ENCODE measurements at places on chromosomes 16 and 17.
A peak's percentile ranks its signal among the peaks of the same experiment; 100 is the strongest.

- no peak for DNase-seq
Observed at GRCh38 chr17:20010099-20010863, 1.1 kb downstream of the SPECC1 start.

- no peak for DNase-seq
Observed at GRCh38 chr17:4617090-4617489, 24.4 kb downstream of the ALOX15 start.

GRCh38 chr16:86858501-86858900 lies 280.2 kb downstream of the FOXL1 start:
- no peak for DNase-seq

- peak; percentile 56 for DNase-seq
Observed at GRCh38 chr16:56357765-56358322, 67.5 kb downstream of the AMFR start.

GRCh38 chr17:76519048-76519966 lies 18.1 kb upstream of the RHBDF2 start:
- DNase-seq, result no peak

GRCh38 chr16:88345031-88345720 lies 37.6 kb upstream of the ZNF469 start:
- DNase-seq, result no peak

- DNase-seq, result no peak
Observed at GRCh38 chr17:12928736-12929135, 89.1 kb downstream of the ELAC2 start.

GRCh38 chr17:79919164-79919585 lies 79.9 kb upstream of the CBX4 start:
- DNase-seq, result no peak

DNA sequence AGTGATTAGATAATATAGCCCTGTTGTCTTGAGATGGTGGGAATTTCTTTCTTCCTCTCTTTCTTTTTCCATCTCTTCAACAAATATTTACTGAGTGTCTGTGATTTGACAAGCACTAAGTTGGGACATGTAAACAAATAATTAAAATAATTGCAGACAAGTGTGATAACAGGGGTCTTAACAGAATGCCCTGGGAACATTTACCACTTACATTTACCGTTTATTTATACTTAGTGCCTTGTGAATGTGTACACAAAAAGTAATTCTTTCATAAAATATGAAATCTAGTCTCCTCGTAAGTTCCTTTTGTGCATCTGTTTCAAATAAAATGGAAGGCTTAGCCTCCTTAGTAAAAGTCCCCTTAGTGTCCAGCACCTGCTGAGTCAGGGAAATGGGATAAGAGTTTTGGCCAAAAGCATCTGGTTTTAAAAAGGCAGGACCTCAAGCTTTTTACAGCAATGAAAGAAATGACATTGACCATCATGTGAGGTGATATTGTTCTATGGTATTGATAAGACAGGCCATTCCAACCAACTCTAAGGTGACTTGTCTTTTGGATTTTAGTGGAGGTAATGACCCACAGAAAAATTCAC lies 188.2 kb downstream of the HS3ST3B1 start:
- DNase-seq, result no peak

DNA sequence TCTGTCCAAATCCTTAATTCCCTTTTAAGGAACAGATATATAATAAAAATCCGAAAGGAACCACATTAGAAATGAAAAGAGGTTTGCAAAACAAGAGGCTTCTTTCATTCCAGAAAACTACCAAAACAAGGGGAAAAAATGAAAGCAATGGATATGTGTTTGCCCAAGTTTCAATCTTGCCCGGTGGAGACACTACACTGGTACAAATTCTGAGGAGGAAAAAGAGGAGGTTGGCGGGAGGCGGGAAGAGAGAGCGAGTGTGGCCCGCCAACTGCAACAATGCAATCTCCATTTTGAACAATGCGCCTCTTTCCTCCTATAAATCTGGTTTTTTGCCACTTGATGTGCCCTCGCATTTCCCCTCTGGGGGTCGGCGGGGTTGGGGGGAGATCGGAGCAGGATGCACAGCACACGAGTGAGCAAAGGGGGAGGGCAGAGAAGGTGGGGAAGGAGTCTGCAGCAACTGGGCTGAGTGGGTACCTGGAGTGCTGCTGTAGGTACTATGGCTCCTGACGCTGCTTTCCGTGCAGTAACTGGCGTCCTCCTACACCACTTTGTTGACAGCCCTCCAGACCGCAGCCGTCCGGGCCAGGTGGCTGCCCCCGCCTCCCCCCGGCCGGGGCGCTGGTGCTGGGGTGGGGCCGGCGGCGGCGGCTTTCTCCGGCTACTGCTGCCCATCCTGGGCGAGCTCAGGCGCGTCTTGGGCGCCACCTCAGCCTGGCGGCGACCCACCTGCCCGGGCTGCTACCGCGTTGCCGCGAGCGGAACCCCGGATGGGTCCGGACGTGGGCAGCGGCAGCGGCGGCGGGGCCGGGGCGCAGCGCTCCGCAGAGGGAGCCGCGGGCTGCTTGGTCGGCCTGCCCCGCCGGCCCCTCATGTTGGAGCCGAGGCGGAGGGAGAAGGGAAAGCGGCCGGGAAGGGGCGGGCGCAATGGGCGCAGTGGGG lies 93.8 kb upstream of the PLEKHM1 start:
- peak; percentile 87 for DNase-seq

- peak; percentile 97 for DNase-seq
Observed at GRCh38 chr16:15672514-15673167, 22.6 kb downstream of the NDE1 start.

DNA sequence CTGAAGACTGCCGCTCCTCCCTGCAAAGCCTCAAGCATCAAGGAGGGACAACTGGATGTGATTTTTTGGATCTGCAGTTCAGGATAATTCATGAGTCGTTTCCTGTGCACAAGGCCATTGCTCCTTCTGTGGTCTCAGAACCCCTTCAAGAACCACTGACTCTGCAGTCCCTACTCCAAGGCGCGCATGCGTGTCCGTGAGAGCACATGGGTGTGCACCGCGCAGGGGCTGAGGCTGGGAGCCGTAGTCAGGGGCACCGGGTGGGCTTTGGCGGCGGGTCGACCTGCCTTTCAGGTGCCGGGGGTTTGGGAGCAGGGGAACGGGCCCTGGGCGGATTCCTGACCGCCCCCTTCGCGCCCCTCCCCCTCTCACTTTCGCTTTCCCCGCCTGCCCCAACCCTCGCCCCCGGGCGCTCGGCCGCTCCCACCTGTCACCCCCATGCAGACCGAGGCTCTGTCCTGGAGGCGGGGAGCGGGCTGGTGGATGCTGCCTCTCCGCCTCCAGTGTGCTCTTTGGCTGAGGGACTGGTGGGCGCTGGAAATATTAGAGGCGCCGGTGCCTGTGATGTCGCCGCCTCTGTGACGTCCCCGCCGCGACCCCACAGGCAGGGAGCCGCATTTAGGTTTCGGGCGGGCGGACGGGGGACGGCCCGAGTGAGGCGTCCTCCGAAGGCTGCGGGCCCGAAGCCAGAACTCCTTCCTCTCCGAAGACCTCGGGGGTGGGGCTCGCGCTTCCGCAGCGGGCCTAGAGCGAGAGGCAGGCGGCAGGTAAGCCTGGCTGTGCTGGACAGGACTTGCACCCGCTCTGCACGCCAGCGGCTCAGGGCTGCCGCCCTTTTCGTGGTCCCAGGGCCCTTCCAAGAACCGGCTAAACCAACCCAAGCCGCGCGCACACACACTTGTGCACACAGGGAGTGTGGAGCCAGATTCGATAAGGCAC lies at the start of gene SPATA32:
Gene SPATA32, minus strand, starts transcription at position 518 of the 939 bp plus-strand sequence. Its CDS starts 78 bp downstream, at position 440.
- DNase-seq, result no peak

GRCh38 chr17:44006598-44007345 lies 2.4 kb downstream of the NAGS start:
- DNase-seq, result peak; percentile 99

GRCh38 chr16:3289998-3290673 lies 6.8 kb downstream of the ZNF263 start:
- no peak for DNase-seq

DNA sequence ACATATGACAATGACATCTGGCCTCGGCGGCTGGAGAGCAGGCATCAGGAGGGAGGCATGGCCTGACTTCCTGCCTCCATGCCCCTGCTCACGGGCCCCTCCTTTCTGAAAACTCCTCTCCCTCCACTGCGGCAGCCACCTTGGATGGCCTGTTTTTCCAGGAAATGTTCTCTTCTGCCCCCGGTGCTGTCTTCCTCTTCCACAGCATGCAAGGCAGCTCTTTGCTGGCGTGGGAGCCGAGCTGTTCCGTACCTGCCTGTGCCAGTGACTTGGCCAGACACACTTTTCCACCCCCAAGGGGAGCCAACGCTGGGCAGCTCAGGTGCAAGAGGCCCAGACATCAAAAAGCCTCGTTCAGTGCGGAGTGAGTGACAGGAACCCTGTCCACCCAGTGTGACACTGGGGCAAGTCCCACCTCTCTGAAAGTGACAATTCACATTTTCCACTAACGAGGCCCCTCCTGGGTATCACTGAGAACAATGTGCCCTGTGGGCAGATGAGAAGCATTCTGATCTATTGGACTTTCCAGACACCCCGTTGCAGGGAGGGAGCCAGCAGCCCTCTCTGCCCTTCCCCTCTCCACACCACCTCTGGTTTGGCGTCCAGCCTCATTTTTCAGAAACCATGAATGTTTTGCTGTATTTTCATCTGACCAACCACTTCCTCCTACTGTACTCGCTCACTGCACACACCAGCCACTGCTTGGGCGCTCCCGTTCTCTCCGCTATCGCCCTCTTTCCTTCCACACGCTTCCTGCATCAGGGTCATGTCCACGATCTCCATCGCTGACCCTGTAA lies 31.2 kb downstream of the NSMCE1 start:
- no peak for DNase-seq

DNA sequence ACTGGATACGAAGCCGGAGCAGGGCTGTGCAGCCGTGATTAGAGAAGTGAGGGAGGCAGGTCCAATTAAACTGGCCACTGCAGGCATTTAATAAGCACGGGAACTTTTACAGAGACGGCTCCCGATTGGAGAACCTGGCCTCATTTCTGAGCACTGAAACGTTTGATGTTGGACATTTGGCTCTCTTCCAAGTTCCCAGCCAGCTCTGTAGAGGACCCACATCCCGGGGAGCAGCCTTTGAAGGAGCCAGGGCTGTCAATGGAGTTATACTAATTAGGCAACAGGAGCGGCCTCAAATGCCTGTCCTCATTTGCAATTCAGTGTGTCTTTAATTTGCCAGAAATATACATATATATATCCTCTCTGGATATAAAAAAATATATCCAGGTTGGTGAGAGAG lies 499.4 kb upstream of the C16orf82 start:
- no peak for DNase-seq

DNA sequence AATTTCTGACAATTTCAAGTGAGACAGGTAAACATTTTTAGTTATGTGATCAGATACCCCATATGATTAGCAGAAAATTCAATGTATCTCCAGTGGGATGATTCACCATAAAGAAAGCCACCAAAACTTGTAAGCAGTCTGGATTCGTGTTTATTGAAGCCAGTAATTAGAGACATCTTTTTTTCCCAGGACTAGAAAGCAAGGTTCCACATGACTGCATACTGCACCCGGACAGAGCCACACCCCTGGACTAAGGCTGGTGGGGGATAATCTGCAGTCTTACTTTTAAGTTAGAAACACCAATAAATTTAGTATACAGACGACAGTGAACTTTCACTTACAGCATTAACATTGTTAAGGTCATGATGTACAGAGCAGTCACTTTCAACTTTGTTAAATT lies 24.2 kb upstream of the CMTM4 start:
- DNase-seq, result no peak

DNA sequence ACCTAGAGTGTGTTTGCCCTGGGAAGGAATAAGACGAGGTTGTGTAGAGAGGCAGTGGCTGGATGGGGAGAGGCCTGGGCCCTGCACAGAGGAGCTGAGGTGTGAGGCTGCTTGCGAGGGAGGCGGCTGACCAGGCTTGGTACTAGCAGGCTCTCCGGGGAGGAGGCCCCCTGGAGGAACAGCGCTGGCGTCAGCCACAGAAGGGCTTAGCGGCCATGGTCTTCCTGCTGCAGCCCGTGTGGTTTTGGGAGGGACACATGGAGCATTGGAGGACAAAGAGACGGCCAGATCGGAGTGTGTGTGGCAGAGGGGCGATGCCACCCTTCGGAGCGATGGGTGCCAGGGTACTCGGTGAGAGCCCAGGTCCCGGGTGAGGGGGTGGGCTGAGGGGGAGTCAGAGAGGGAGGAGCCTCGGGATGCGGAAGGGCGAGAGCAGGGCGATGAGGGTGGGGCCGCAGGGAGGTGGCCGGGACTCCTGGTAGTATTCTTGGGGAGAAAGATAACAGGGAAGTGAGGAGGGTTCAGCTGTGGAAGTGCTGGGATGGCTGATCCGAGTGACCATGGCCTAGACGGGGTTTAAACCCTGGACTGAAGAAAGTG lies 8.3 kb downstream of the BANP start:
- DNase-seq, result no peak

- DNase-seq, result no peak
Observed at GRCh38 chr17:81401723-81402529, 6.7 kb downstream of the BAHCC1 start.

DNA sequence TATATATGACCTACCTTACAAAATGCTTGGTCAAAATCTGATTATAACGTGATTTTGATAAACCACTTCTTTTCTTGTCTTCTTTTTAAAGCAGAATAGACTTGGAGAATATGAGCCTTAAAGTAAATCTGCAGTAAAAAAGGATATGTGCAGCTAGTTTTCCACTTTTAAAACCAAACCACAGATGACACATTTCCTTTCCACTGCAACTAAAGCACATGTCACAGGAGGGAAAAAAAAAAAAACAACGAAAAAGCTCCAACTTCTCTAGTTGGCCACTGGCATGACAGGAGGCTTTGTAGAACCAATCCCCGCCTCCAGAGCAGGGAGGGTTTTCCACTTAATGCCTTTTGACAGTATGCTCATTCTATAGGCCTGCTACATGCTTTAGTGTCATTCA lies at the start of gene EVI2A:
Gene EVI2A, minus strand, starts transcription at position 142 of the 400 bp plus-strand sequence. CDS start 2,609 bp downstream, outside the sequence.
- no peak for DNase-seq

GRCh38 chr16:80158766-80159165 lies 382.0 kb upstream of the DYNLRB2 start:
- DNase-seq, result no peak

- DNase-seq, result peak; percentile 81
Observed at GRCh38 chr16:3364774-3365427, 9.2 kb downstream of the OR2C1 start.

- DNase-seq, result no peak
Observed at GRCh38 chr16:30692396-30693064, 6.4 kb upstream of the SRCAP start.

DNA sequence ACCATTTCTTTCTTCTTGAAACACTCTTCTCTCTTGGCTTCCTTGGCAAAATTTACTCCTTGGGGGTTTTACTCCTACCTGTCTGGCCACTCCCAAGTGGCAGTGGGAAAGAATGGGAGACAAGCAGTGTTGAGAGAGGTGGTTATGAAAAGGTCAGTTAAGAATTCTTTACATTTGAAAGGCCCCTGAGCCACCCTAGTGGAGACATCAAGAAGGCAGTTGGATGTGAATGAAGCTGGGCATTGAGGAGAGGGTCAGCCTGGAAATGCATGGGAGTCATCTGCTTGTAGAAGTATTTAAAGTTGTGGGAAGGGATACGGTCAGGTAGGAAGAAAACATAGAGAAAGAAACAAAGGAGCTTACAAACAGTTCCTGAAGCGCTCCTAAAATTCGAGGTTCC lies 42.3 kb upstream of the CCNF start:
- DNase-seq, result no peak

- DNase-seq, result no peak
Observed at GRCh38 chr17:36059406-36059805, 4.7 kb upstream of the CCL18 start.
